ENCODE measurements at places on chromosomes 5 and 9.
A peak's percentile ranks its signal among the peaks of the same experiment; 100 is the strongest.

- no peak for DNase-seq
Measured at GRCh38 chr5:16418471-16418922, 47.1 kb downstream of the ZNF622 start.

DNA sequence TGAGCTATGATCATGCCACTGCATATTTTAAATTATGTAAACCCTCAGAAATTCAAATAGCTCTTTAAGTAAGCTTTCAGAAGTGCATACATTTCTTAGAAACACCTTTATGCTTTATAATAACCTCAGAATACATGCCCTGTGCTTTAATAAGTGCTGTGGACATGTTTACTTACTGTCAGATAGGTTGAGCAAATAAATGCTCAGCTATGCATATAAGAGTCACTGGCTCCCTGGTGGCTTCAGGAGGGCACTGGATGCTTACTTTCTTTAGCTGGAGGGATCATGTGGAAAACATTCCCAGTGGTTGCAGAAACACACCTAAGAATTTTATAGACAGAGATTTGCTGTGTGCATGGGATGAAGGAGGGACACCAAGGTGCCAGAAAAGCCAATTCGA, 74.4 kb downstream of the PDE6A start:
- no peak for DNase-seq

DNA sequence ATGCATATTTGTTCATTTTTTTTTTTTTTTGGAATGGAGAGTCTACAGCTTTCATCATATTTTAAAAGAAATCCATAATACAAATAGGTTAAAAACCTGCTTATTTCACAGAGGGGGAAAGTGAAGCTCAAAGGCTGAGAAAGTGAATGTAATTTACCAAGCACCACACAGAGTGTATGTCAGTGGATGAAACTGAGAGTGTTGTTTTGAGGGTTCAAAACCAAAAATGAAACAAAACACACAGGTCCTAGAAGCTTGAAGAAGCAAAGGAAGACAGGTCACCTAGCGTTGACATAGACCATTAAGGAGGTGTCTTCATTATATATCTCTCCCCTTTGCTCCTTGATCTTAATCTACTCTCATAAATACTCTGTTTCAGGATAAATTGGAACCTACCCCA, 7.5 kb downstream of the NMUR2 start:
- DNase-seq = no peak

- no peak for DNase-seq
Measured at GRCh38 chr5:103033696-103034095, 86.2 kb downstream of the GIN1 start.

- DNase-seq = no peak
Measured at GRCh38 chr9:70924895-70925547, 196.4 kb downstream of the TRPM3 start.

GRCh38 chr5:60668686-60669304, 31.2 kb downstream of the DEPDC1B start:
- DNase-seq = peak; percentile 23

- no peak for DNase-seq
Measured at GRCh38 chr5:38615981-38616451, 59.6 kb upstream of the LIFR start.

DNA sequence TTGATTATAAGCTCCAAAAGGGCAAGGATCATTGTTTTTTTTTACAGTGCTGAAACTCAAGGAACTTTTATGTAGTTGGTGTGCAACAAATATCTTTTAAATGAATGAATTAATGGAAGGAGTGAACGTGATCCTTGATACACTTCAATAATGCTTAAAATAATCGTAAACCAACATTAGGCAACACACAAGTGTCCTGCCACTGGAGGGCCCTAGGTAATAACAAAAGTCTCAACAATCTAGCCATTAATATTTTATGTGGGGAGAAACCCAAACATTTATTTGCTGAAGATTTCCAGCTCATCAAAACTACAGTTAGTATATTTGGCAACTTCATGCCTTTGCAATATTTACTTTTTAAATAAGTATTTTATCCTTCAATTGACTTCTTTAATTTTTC, 309.0 kb upstream of the FBXL7 start:
- no peak for DNase-seq

GRCh38 chr9:70601000-70601951, 186.8 kb upstream of the KLF9 start:
- no peak for DNase-seq

Measured in CD4-positive, alpha-beta memory T cell (primary cell).